ENCODE measurements at places on chromosomes 11 and 22.

GRCh38 chr22:23820748-23821211 is 18.0 kb downstream of the DERL3 start:
- DNase-seq = no peak

- DNase-seq = peak; percentile 21
These were observed 546 bp downstream of the DRAP1 start for GRCh38 chr11:65919573-65920371.

GRCh38 chr22:23210428-23211170 is 30.3 kb downstream of the BCR start:
- DNase-seq = no peak

DNA sequence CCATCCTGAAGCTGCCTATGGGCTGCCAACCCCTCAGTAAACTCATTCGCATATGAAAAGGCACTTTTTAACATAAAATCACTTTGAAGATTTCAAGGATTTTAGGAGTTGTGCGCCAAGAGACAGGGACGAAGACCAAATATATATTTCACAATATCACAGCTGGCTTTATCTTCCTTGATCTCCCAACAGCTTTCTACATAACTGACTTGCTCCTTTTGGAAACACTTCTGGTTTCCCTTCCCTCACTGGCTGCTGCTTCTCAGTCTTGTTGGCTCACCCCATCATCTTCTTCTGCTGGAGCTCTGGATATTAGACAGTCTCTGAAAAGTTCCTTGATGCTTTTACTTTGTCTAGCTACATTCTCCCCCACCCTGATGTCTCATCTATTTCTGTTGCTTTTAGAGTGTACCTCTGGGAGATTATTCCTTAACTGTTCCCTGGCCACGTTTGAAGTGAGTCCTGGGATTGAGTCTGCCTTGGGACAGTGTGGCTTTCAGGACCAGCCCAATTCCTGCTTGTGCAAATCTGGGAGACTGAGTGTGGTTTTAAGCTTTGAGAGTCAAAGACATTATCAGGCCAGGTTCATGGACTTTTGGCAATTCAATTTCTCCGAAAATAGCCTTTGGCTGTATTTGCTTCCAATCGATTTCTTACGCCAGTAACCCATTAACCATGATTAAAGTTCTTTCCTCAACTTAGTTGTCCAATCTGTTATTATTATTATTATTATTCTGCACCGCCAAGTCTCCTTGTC is 30.9 kb upstream of the NNMT start:
- DNase-seq = no peak

GRCh38 chr22:30640839-30641430 is 5.4 kb downstream of the SLC35E4 start:
- no peak for DNase-seq

DNA sequence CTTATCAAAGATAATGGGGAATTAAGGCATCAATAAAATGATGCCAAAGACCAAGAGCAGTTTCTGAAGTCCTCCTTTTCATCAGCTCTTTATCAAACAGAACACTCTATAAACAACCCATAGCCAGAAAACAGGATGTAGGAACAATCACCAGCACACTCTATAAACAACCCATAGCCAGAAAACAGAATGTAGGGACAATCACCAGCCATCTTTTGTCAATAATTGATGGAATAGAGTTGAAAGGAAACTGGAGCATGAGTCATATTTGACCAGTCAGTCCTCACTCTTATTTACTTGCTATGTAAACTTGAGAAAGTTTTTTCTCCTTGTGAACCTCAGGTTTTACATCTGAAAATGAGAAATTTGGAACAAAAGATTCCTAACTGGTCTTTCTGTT is 10.0 kb downstream of the MS4A2 start:
- DNase-seq = no peak

DNA sequence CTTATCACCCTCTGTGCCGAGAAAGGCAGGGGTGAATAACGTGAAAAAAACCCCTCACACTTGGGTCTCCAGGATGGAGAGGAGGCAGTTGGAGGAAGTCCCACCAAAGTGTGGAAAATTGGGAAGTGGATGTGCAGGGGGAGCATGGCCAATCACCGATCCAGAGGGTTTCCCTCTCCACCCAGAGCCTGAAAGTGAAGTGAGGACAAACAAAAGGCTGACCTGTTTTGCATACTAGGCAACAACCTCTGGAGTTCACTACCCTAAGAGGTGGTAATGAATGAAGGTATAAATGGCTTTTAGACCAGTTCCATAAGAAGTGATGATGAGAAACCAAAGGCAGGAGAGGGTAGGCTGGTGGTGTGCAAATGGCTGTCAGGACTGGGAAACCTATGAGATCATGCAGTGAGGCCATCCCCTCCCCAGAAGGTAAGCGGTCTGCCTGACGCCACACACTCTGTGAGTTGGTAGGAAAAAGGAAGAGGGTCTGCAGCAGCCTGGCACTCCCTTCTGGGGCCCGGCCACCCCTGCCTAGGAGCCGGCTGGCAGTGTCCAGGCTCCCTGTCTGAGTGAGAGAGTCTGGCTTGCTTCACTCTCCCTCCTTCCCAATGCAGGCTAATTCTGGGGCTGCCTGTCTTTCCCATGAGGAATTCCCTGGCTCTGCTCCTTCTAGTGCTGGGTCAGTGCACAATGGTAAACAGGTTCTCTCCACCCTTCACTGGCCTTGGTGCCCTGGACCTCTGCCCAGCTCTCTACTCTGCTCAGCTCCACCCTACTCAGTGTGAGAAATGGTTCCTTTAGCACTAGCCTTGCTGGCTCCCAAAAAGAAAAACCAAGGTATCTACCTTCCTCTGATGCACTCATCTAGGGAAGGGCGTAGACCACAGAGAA is 15.6 kb downstream of the TBC1D10A start:
- no peak for DNase-seq
